MG63 (cell line): ENCODE measurements at places on chromosomes 5 and 9.
A peak's percentile ranks its signal among the peaks of the same experiment; 100 is the strongest.

- peak; percentile 36 for DNase-seq
These were observed 80.0 kb upstream of the TUT7 start for GRCh38 chr9:86434039-86434726.

DNA sequence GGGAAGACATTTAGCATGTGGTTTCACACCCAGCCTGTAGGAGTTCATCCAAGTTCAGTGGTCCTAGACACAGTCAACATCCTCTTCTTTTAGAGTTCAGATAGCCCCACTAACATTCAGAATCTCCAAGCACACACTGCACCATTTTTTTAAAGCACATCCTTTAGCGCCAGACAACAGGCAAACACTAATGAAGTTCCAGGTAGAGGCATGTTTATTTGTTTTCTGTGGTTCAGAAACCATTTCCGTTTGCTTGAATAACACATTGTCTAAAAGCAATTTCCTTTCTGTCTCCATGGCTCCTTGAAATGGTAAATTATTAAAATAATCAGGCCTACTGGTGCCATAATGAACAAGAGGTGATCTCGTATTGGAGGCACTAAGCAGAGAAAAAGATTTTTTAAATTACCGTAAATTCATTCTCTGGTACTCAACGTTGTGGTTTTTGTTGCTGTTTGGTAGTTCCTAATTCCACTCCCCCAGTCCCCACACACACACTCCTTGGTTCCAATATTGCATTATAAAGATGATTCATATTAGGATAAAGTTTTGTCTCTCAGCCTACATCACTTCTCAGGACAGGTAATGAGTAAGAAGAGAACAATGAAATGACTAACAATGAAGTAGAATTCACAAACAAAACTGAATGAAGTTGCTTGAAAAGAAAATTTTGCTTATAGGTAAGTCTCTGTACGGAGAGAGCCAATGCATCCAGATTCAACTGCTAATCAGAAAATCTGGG, 153.1 kb downstream of the PCSK1 start:
- DNase-seq, result no peak

- DNase-seq, result no peak
These were observed 14.8 kb downstream of the AKNA start for GRCh38 chr9:114372921-114373448.

DNA sequence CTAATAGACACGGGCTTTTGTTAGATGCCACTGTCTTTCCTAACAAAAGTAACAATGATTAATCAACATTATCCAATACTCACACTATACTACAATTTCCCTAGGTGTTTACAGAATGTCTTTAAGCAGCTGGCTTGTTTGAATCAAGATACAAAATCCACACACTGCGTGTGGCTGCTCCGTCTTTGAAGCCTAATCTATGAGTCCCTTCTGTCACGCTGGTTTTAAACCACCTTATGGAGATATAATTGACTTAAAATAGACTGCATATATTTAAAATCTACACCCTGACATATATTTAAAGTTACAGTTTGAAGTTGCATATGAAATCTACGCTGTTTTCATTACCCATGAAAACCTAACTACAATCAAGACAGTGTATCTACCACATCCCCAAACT, 73.9 kb upstream of the TBC1D9B start:
- DNase-seq, result no peak

DNA sequence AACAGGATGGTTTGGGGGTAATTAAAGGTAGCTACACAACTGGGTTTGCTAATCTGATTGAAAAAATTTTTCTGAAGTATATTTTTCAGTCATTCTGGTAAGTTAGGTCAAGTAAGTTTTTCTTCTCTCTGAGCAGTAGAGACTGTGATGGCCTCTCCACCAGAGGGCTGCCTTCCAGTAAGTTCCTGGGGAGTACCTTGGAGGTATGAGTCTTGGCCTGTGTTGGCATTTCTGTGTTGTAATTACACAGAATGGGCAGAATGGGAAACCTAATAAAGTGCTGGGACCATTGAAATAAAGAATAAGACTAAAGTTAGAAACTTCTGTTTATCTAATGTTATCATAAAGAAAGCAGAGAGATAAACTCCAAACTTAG, 430.8 kb downstream of the ARHGEF28 start:
- peak; percentile 12 for DNase-seq
